ENCODE measurements at places on chromosomes 16 and 17.

DNA sequence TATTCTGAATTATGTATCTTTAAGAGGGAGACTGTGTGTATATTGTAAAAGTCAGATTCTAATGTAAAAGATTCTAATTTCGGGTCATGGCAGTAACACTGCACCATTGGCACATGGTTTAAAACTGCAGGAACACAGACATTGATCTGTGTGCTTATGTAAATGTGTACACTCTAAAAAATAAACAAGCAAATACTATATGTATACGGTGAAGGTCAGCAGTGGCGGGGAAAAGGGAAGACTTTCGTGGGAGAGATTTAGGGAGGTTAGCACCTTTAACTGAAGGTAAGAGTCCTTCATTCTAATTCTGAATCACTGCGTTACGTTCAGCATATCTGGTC lies 157.8 kb upstream of the FAM20A start:
- DNase-seq: no peak

- no peak for DNase-seq
These were observed 78.6 kb upstream of the TANC2 start for GRCh38 chr17:62887437-62887836.

DNA sequence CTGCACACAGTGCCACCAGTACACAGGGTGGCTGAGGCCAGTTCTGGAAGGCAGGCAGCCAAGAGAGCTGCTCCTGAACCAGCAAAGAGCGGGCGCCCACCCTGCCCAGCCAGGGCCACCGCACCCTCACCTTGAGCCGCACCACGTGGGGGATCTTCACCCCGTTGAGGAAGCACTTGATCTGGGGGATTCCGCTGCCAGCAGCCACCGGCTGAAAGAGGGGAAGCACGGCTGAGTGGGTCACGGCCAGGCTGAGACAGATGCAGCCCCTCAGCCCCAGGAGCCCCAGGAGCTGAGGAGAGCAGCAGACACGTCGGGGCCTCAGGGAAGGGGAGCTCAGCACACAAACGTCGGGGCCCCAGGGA lies 14.6 kb upstream of the CCDC154 start:
- no peak for DNase-seq

- no peak for DNase-seq
These were observed 26.4 kb downstream of the HNF1B start for GRCh38 chr17:37718324-37719048.

GRCh38 chr17:8555062-8555461 lies 75.5 kb downstream of the MYH10 start:
- DNase-seq: no peak

GRCh38 chr16:74695450-74696422 lies 4.9 kb downstream of the MLKL start:
- peak; percentile 76 for DNase-seq

DNA sequence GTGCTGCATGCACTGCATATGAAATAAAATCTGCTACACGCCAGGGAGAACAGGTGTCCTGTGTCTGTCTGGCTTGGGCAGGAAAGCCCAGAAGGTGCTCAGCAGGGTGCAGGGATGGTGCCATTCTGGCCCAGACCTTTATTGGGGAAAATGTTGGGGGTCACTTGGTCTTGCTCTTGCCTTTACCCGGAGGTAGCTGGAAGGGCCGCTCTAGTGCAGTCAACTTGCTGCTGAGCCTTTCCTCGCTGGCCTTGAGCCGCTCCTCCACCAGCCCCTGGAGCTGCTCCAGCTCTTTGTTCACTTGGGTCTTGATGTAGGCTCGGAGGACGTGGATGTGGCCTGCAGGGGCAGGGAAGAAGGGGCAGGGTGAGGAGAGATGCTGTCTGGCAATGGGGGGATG lies 4.5 kb downstream of the CFAP119 start:
- no peak for DNase-seq

DNA sequence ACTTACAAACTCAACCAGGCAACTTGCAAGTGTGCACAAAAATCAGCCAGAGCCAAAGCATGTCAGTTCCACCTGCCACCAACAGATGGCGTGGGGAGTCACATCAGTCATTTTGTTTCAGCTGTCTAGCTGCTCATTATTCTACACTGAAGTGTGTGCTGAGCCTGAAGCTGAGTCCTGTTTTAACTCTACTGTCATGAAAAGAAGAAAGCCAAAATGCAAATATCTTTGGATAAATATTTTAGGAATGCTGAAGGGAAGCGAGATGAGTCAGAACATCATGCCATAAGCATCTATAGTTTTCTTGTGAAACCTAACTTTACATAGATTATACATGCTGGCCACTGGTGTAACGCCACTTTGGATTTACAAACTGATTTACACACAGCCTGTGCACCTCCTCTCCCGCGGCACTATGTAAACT lies 172.6 kb downstream of the CDK5R1 start:
- DNase-seq: peak; percentile 24

DNA sequence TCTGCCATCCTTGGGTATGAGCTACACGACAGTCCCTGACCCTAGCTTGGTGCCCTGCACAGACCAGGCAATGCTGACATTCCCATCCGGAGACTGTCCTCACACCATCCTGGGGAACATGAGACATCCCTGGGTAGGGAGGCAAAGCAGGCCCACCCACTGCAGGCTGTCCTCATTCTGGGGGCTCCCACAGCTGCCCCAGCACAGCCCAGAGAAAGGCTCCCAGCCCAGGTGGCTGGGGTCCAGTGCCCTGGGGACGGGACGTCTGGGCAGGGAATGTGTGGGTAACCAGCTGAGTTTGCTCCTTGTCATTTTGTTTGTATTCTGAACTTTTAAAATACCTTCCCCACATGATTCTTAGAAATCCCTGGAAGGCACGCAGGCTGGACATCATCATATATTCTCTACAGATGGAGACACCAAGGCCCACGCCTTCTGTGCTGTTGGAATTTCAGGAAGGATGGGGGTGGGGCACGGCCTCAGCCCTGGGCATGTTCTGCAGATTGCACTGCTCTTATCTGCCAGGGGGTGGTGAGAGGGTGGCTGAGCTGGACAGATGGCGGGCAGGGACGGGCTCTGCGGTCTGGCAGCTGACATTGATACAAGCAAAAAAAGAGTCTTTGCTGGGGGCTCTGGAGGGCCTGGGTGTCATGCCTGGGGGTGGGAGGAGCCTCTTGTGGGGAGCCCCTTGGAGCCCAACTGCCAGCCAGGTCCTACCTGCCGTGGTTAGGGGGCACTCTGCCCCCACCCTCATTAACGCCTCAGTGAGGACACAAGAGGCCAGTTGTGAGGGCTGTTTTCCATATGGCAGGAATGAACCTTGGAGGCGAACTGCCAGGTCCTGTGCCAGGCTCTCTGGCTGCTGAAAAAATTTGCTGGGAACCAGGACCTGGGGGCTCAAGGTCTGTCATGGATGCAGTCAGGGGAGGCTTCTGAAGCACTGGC lies 28.4 kb downstream of the LRRC75A start:
- DNase-seq: no peak

DNA sequence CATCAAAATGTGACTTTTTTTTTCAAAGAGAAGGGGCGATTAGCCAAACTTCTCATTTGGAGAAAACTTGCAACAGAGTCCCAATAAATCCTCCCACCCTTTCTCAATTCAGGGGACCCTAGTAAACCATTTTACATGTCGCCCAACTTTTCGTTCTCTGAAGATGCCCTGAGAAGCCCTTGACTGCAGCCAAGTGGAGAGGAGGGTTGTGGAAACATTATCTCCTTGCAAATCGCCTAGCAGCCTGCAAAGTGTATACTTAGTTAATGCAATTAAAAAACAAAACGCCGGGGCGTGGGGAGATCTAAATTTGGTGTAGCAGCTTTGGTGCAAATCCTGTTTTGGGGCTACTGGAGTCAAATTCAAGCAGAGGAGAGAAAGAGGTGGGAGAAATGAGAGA lies 1.2 kb upstream of the SHISA9 start:
- no peak for DNase-seq

- no peak for DNase-seq
These were observed 26.6 kb upstream of the GINS2 start for GRCh38 chr16:85715169-85716021.

GRCh38 chr16:55468352-55468990 lies 10.5 kb upstream of the MMP2 start:
- DNase-seq: no peak

GRCh38 chr17:40515491-40516041 lies 14.1 kb upstream of the TNS4 start:
- no peak for DNase-seq

GRCh38 chr17:78892936-78893379 lies 10.0 kb downstream of the CEP295NL start:
- no peak for DNase-seq

DNA sequence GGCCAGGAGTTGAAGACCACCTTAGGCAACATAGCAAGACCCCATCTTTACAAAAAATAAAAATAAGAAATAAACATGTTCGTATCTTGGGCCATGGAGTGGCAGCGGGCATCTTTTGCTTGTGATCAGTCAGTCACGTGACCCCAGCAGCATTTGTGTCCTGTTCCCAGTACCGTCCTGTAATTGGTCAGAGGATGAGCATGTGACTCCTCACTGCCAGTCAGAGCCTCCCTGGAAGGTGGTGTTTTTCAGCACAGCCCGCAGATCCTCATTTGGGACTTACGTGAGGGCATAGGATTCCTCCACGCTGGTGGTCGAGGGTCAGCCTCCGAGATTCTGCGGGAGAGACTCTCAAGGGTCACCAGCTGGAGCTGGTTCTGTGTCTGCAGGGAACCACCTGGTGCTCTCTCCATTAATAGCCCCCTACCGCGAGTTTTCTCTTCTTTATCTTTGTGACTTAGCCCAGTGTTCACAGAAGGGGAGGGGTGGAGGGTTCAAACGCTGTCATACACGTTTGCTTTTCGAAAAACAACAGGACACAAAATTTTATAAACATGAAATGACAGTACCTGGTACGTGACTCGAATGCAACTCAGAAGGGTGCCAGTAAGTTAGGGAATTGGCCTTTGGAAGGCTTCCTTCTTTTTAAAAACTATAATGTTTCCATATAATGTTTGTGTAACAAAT lies 17.2 kb downstream of the MRC2 start:
- DNase-seq: no peak

DNA sequence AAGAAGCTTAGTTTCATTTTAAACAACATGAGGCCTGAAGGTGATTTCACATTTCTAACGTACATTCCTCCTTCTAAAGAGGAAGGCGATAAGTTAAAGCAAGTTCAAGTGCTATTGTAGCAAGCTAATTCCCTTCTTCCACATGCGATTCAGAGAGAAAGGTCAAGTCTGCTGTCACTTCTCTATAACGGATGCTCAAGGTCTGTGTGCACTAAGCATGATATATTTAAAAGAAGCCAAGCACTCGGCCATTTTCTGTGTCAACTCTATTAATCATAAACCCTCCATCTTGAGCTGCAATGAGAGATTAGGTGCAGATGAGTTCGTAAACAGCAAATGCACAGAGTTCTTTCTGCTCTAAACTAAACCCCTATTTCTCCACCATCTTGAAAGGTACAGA lies 568.8 kb upstream of the ZFHX3 start:
- no peak for DNase-seq

- peak; percentile 98 for DNase-seq
These were observed 762 bp upstream of the MED13 start for GRCh38 chr17:62065611-62066468.

DNA sequence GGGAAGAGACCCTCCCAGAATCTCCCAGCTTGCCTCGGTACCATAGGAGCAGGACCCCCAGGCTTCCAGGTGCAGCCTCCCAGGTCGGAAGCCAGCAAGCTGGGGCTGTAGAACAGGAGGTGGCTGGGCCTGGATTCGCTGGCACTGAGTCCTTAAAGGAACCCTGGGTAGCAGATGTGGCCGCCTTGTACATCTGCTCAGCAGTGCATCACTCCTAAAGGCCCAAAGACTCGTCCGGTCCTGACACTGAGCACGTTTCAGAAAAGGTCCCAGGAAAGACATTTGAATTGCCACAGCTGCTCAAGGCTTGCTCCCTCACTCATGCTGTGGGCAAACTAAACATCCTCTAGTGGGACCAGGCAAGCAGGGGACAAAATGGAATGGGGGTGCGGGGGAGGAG lies 172.8 kb downstream of the RAB11FIP4 start:
- DNase-seq: no peak

GRCh38 chr16:54974367-54974766 lies 43.7 kb downstream of the IRX5 start:
- DNase-seq: no peak

- DNase-seq: no peak
These were observed 4.9 kb downstream of the CDK10 start for GRCh38 chr16:89691231-89691985.

DNA sequence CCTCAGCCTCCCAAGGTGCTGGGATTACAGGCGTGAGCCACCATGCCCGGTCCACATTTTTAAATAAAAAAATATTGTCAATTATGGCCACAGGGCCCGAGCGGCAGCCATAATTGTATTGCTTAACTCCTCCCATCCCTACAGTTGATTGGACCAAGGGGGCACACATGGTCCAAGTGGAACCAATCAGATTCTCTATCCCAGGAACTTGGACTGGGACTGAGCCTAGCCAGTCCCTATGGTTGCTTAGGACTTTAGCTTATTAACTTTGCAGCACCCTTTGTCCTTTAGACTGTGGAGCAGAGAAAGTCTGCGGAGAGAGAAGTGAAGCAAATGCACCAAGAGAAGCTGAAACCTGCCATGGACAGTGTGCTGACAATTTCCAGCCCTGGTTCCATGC lies 5.5 kb upstream of the RDM1 start:
- no peak for DNase-seq

GRCh38 chr17:49388692-49389513 lies 25.8 kb downstream of the PHB1 start:
- no peak for DNase-seq

GRCh38 chr17:76700617-76701470 lies 9.9 kb downstream of the MXRA7 start:
- no peak for DNase-seq

- DNase-seq: no peak
These were observed 217.5 kb upstream of the CHMP6 start for GRCh38 chr17:80774146-80774545.

DNA sequence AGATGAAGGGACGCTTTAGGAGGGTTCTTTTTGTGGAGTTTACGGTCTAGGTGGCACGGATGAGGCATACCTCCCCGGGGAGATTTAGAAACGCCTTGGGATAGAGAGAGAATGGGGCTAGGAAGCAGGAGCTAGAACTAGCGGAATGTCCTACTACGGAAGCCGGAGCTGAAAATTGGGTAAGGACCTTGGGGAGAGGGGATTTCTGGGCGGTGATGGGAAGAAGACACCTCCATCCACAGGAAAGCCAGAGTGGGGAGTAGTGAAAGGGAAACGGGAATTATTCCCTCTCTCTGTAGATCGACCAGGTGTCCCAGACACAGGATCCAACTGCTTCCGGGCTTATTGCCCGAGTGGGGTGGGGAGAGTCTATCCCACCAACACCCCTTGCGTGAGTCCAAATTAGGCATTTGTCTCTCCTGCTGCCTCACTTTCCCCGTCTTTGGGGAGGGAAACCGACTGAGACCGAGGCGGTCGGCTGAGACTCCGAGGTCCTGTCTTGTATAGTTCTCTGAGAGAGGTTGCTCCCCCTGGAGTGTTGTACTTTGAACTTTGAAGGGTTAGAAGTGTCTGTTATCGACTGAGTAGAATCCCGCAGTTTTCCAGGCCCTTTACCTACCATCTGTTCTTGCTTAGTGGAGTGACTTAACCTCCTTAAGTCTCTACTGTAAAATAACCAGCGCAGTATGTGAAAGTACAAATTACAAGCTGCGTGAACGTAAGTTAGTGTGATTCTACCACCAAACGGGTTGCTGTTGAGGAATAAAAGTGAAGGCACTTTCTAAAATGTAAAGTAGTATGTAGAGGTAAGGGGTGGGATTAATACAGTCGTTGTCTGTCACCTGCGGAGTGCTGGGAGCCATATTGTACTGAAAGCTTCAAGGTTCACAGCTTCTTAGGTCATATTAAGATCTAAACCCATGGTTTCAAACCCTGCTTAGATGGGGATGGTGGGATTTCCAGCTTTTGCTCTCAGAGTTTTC lies 1.0 kb downstream of the RSPRY1 start:
- no peak for DNase-seq

All from amygdala (tissue), 56 donors.